NCI-H82 (cell line): ENCODE measurements at places on chromosomes 7 and 10.

DNA sequence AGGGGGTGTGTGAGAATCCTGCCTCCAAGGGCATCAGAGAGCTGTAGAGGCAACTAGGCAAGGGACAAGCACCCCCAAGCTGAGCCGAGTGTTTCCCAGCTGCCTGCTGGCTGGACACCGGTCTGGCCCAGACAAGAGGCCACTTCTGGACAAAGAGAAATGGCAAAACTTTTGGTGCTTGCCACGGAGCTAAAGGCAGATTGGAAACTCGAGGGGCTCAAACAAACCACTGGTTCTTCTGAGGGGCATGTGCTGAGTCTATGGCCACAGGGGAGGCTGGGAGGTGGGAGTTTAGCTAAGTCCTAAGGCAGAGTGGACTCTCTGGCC is 66.5 kb upstream of the INPP5A start:
- no peak for DNase-seq

- DNase-seq, result no peak
Measured at GRCh38 chr7:47546733-47547494, 35.0 kb downstream of the TNS3 start.

- DNase-seq, result no peak
Measured at GRCh38 chr10:66714741-66715140, 211.1 kb upstream of the LRRTM3 start.

DNA sequence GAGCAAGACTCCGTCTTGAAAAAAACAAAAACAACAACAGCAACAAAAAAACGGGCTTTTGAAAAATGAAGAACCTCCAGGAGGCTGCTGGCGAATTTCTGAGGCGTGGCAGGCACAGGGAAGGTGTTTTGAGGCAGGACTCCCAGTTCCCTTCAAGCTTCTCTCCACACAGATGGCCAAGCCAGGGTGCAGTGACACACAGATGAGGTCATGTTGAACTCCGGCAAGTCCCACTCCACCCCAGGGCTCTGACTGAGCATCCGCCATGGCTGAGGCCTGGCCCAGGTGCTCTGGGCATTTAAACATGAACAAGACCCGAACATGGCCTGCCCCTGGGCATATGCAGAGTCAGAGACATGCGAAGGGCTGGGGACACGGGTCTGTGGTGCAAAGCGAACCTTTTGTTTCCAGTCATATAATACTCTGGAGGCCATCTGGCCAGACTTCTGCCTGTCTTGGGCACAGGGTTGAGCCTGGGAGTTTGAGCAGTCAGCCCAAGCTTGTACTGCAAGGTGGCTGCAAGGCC is 514.6 kb upstream of the FOXK1 start:
- no peak for DNase-seq

DNA sequence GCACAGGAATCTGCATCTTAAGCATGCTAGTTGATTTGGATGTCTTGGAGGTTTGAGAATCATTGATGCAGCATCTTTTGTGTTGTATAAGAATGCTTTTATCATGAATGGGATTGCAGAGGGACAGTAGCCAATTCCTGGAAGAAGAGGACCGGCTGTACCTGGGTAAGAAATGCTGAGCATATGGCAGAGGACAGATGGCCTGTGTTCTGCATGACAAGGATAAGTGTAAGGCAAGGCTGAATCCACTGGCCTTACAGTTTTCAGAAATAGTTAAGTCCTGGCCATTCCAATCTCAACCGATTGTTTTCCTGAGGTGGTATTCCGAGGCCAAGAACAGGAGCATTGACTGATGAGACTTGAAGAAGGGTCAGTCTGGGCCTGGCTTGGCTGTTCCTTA is 24.4 kb upstream of the KBTBD2 start:
- DNase-seq, result peak; percentile 71

DNA sequence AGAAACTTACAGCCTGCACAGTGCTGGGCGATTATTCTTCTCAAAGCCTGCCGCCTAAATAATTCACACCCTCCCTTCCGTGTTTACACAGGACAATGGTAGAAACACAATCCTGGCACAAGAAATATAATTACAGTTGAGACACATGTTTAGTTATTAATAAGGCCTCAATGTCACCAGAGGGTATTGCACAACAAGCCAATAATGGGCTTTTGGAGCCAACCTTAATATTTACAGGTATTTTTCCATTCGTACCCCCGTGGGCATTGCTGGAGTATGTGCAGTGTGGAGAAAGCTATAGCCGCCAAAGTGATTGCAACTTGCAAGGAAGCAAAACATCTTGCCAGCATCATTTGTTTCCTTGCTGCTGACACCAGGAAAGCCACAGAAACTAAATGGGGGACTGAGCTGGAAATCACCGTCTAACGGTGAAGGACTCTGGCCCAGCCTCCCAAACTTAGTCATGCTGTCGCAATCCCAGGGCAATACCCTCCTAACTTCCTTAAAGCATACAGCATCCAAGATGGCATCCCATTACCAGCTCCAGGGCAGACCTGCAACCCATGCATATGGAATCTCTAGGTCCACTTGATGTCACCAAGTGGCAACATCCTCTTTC is 8.6 kb downstream of the CALN1 start:
- DNase-seq, result no peak

GRCh38 chr10:75070961-75071428 is 40.5 kb upstream of the SAMD8 start:
- peak; percentile 73 for DNase-seq

DNA sequence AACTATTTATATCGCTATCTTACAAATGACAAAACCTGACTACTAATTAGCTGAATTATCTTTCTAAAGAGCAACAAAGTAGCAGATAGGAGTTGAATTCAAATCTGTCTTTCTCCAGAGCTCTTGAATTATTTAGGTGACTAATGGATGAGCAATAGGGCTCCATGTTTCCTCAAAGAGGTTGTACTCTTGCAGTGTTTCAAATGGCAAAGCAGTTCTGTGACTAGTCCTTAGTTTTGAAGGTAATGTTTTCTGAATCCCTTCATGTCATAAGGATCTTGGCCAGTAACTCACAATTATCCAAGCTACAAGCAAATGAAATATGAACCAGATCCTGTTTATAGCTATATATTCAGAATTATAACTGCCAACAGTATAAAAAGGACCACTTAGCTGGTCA is 999.7 kb downstream of the NRG3 start:
- DNase-seq, result no peak

- no peak for DNase-seq
Measured at GRCh38 chr7:117448655-117449054, 21.4 kb upstream of the ASZ1 start.

DNA sequence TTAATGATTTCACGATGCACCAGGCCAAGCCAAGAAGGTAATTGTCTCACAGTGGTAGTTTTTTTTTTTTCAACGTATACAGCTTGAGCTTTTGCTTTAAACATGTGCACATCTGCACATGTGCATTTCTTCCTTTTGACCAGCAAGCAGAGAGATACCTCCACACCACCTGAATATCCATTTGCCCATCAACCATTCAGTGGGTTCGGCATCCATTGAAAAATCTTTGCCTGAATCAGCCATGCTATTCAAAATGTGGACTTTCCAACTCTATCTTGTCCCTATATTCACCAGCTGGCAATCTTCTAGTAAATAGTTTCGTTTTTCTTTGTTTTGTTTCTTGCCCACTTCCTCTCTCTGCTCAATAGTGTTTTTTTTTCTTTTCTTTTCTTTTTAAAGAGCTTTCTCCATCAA is 7.7 kb upstream of the TRA2A start:
- no peak for DNase-seq

DNA sequence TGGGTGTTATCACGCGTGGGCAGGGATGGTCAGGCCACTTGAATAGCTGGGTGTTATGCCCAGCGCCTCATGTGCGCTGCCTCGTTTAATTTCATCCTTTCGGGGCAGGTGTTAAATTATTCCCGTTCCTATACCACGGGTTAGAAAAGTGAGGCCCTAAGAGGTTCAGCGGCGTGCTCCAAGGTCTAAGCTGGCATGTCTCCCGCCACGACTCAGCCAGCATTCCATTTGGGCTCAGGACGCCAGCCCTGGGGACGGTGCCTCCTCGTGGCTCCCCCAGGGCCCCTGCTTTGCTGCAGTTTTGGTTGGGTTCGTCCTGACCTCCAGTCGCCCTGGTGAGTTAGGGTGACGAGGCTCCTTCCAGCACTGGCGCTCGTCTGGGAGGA is 124.5 kb downstream of the TRRAP start:
- DNase-seq, result no peak

DNA sequence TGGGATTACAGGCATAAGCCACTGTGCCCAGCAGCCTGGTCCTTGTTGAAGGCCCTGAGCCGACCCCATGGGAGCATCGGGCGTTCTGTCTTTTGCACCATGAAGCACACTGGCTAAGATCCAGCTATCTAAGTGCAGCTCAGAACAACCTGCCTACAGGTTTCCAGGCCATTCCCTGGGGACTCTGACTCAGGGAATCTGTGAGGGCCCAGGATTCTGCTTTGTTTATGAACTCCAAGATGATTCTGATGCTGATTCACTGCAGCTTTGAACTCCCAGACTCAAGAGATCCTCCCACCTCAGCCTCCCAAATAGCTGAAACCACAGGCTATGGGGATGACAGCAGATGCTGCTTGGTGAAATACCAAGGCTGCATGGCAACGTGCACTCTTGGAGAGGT is 30.2 kb downstream of the NPTX2 start:
- DNase-seq, result no peak

DNA sequence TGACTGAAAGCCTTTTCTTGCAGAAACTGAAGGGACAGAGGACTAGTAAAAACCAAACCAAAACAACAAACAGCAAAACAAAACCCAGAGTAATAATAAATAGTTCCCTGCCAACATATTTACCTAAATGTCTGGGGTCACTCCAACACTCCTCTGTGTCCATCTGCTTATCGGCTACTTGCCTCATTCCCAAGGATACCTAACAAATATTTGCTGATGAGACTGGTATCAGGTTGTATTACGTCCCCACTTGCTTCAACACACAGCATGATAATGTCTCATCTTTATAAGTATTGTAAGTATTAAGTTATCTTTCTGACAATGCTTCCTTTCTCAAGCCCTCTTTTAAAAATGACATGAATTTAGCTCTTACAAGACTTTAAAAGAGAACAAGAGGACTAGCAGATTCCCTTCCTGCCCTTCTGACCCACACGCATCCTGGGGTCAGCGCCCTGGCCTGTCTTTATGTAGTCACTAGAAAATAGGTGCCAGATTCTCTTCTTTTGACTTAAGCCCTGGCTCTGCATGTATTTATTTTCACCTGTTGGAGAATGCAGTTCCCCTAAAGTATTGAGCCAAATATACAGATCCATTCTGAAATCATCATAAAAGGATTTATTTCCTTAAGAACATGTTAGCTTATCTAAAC is 110.2 kb downstream of the SEM1 start:
- peak; percentile 62 for DNase-seq

DNA sequence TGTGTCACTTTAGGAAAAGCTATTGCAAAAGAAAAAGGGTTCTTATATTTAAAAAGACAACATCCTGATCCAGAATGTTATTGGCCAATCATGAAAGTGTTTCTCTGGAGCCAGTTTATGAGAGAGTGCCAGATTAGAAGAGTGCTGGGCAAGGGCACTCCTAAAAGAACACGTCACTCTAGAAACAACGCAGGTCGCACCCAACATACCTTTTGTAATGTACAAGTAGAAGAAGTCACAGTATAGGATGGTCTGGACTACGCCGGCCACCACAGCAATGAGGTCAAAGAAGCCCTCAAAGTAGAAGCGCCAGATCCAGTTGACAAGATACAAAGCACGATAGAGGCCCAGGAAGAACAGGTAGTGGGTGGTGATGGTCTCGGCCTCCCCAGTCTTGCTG is 18.1 kb upstream of the DAGLB start:
- no peak for DNase-seq

- DNase-seq, result no peak
Measured at GRCh38 chr7:24707988-24708615, 49.2 kb downstream of the GSDME start.

- DNase-seq, result no peak
Measured at GRCh38 chr10:680745-681144, 8.7 kb downstream of the DIP2C start.

DNA sequence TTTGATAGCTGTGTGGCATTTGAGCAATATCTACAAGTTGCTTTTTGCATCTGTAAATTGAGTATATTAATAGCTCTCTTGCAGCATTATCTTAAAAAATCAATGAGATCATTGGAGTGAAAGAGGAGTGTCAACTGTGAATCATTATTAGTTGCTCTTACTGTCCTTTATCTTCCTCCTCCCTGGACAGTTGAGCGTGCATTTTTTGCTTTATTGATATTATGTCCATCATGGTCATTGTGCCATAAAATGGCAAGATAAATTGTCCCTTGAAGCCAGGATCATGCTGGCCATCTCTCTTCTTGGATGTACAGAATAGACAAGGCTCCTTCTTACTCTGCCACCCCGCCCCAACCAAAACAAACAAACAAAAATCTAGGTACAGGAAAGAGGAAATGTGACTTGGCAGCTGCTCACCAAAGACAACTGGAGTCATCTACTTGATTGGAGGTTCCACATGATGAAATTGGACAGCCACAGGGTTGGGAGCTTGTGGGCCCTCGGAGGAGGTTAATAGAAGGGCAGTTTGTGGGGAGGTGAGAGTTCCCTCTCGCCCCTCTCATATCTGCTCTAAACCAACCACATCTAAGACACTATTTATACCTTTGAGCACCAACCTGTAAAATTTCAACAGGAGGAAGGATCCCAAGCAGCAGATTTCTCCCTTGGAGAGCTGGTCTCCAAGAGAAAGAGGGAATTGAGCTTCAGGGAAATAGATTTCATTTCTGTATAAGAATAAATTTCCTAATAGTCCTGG is 252.7 kb downstream of the SKIDA1 start:
- DNase-seq, result no peak

- DNase-seq, result no peak
Measured at GRCh38 chr10:30737931-30738391, 108.4 kb upstream of the LYZL2 start.

GRCh38 chr7:116633131-116633988 is 38.6 kb upstream of the MET start:
- DNase-seq, result no peak
